Hematopoietic multipotent progenitor cell treated with erythropoietin and hydrocortisone succinate and interleukin-3 and kit ligand, for 4 days (in vitro differentiated cells): ENCODE measurements at places on chromosomes 6 and 20.

- DNase-seq = no peak
Observed at GRCh38 chr6:105300090-105300489, 102.8 kb downstream of the PREP start.

GRCh38 chr6:104558746-104559145, 301.0 kb downstream of the HACE1 start:
- no peak for DNase-seq

DNA sequence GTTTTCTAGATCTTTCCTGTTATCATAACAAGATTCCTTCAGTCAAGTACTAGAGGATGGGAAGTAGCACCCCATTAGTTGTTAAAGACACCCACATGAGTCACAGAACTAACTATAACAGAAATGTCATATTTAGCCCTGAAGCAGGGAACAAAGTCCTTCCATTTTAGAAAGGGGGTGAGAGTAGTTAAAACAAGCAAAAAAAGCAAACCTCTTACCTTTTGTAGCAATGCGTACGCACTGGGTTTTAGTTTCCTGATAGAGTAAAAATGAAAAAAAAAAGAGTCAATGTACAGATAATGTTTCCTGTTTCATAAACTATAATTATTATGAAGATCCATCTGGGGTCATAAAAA, 163.7 kb upstream of the THEMIS start:
- DNase-seq = no peak

DNA sequence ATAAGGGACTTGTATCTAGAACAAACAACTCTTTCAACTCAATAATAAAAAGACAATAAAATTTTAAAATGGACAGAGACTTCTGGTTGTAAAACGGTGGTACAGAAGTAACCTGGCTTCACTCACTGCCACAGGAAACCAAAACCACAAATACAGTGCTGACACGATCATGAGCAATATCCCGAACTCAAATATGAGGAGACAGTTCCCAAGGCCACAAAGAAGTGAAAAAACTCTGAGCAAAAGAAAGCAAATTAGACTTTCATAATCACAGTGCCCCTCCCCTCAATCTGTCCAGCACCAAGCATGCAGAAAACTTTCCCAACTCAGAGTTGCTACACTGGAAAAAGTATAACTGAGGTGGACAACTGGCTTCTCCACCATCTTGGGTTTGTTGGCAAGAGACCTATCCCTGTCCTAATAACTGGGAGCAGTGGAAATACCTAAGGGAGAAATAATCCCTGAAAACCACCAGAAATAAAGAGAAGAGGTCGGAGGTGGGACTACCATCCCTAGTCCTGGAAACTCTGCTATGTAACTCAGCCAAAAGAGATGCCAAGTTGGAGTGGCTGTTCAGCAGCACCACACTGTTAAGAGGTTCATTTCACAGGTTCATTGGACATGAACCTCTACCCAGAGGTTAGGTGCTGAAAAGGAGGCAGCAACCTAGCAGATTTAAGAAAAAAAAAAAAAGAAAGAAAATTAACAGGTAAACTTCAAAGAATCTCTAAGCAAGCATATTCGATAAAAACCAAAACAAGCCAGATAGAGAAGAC, 55.5 kb downstream of the REV3L start:
- peak; percentile 75 for DNase-seq

DNA sequence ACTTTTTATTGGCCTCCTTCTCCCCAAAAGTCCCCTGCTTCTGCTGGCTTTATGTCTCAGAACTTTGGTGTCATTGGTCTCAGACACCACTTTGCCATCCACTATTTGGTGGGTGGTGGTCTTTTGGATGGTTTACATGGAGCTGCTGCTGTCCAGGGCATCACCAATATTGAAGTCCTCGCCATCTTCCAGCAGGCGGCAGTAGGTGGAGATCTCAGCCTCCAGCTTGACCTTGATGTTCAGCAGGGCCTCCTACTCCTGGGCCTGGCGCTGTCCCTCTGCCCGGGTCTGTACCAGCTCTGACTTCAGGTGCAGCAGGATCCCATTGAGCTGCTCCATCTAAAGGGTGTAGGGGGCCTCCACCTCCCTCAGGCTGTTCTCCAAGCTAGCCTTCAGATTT, 148.4 kb upstream of the FOXA2 start:
- no peak for DNase-seq

DNA sequence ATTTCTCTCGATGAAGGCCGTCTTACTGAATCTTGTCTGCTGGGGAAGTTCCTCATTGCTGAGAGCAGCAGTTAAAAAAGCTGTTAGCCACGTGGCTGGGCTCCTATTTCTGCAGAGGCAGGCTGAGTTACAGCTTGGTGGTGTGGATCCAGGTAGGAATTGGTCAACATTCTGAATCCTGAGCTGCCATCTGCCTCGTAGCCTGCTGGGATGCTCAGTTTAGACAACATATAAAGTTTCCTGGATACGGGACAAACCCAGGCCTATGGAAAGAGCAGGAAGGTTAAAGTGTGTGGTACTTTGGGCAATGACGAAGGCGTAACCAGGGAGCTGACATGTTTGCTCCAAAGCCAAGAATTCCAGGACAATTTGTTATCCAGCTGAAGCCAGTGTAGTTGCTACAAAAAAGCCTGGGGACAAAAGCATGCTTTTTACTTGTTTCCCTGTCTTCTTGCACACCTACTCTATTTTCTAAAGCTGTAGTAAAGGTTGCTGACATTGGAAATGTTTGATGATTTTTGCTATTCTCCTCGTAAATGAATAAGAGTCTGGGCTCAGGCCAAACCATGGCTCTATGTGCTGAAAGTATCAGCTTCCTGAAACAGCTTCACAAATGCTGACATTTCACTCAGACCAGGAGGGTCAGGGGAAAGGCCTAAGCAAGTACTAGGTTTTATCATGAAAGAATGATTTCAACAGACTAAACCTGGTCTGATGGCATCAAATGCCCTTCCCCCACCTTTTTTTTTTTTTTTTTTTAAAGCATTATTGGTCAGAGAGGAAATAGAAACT, 12.4 kb upstream of the MYLK2 start:
- peak; percentile 54 for DNase-seq

DNA sequence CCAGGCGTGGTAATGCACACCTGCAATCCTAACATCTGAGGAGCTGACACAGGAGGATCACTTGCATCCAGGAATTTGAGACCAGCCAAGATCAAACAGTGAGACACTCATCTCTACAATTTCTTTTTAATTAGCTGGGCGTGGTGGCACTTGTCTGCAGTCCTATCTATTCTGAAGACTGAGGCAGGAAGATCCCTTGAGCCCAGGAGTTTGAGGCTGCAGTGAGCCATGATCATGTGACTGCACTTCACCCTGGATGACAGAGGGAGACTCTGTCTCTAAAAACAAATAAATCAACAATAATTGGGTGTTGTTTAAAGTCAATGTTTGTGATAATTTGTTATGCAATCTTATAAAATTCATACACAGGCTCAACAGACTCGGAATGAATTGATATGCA, 18.0 kb upstream of the HLA-A start:
- no peak for DNase-seq

GRCh38 chr6:61622601-61623000, 663.4 kb downstream of the KHDRBS2 start:
- DNase-seq = no peak

DNA sequence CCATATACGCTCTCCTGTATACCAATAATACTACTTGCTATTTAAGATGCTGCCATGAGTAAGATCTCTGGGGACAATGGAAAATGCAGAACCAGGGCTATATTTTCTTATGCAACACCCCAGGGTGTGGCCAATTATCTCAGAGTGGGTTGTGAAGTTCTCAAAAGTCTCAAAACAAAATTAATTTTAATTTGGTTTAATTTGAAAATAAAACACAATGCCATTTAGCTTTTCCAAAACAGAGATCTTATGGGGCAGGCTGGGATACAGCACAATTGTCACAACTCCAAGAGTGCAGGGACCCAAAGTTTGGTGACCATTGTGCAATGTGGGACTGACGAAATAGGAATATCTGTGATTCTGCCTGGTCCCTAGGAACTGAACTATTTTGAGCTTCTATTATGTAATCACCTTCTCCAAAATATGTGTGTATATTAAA, 43.1 kb downstream of the MBOAT1 start:
- DNase-seq = peak; percentile 80

DNA sequence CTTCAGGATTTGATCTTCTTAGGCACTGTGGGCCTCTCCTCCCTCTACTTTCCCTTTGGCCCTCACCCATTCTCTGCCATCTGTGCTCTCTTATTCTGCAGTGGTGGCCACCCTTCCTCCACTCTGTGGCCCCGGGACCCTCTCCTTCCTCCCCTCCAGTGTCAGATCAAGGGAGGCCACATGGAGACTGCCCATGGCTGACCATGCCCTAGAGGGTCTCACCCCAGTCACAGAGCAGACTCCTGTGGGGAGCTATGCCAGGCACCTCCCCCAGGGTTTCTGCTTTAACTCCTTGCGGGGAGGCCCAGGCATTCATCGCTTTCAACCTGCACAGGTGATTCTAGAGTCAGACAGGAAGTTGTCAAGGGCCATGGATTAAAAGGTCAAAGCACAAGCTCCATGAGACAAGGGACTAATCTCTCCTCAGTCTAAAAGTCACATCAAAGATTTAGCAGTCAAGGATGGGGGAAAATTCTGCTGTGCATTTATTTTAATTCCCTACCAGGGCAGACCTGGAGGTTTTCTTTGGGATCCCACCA, 15.7 kb upstream of the CST3 start:
- no peak for DNase-seq

GRCh38 chr20:3935956-3936340, 46.8 kb downstream of the PANK2 start:
- DNase-seq = no peak

DNA sequence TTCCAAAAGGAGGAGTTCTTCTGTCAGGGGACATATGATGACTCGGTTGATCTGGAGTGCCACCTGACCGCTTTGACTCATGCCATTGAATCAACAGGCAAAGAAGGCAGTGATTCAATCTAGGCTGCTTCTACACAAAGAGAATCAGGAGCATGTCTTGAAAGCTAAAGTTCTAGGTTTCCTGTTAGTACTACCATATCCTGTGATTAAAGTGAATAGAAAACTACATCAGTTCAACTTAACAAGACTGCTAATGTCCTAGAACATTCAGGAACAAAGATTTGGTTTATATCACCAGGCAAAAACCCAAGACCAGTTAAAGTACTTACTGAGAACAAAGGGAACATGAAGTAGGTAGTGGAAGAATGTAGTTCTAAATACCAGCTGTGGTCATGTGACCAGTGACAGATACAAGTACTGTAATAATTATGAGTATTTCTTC, 216.8 kb upstream of the SGK1 start:
- DNase-seq = no peak

GRCh38 chr6:43887340-43887858, 117.4 kb downstream of the VEGFA start:
- DNase-seq = peak; percentile 52

GRCh38 chr6:35248300-35248699, 11.2 kb upstream of the ZNF76 start:
- DNase-seq = no peak

GRCh38 chr6:101490857-101491256, 97.3 kb downstream of the GRIK2 start:
- no peak for DNase-seq

DNA sequence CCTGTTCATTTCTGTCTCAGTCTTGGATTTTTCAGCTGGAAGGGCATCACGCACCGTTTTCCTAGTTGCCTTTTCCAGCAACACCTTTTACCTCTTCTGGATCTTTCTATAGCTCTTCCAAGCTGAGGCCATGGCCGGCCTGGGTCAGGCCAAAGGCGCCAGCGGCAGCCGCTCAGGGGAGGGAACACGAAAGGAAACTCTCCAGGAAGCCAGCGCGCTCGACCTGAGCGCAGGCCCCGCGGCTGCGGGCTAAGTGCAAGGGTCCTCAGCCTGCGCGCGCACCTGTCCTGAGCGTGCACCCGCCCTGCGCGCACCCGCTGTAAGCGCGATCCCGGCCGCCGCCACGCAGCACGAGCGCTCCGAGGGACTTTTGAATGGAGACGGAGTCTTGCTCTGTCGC, 43.8 kb upstream of the TMEM181 start:
- DNase-seq = peak; percentile 33

- DNase-seq = peak; percentile 52
Observed at GRCh38 chr6:18400831-18401446, 13.8 kb downstream of the RNF144B start.

DNA sequence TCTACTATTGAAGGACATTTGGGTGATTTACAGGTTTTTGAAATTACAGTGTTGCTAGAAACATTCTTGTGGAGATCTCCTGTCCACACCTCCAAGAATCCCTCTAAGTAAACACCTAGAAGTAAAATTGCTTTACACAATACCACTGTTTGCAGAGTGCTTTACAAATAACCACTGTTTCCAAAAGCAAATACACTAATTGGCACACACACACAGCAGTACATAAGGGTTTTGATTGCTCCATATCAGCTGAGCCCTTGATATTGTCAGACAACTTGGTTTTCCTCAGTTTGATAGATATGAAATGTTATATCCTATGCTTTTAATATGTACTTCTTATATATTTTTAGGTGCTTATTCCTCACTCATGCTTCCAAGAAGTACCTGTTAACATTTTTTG, 6.3 kb downstream of the HMGN4 start:
- no peak for DNase-seq

GRCh38 chr6:39207416-39208222, 21.7 kb downstream of the KCNK5 start:
- no peak for DNase-seq

- DNase-seq = peak; percentile 66
Observed at GRCh38 chr6:119313937-119314884, 35.4 kb downstream of the MAN1A1 start.

DNA sequence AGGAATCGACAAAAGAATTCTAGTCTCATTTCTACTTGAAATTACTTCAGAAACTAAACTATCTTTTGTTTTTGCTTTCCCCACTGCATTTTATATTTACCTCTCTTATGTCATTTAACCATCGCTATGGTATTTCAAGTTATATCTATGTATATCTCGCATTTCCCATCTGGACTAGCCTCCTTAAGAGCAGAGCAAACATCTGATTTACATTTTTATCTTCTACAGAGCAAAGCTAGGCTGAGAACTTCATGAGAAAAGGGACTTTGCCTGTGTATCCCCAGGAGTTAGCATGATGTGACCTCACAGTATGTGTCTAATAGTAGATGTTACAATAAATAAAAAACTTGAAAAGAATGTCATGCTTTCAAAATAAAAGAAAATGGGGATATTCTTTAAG, 201.2 kb downstream of the PTPRK start:
- no peak for DNase-seq
